ENCODE measurements at places on chromosomes 7 and 10.

- no peak for DNase-seq
These were observed 96.8 kb upstream of the DGKB start for GRCh38 chr7:14999331-14999730.

DNA sequence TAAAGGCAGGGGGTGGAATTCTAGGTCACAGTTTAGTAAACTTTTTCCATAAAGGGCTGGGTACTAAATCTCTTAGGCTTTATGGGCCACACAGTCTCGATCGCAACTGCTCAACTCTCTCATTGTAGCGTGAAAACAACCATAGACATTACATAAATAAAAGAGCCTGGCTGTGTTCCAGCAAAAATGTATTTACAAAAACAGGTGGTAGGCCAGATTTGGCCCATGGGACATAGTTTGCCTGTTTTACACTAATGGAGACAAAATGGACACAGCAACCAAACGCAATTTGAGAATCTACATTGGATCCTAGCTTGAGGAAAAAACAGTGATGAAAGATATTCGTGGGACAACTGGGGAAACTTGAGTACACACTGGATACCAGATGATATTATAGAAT, 23.2 kb upstream of the MALSU1 start:
- no peak for DNase-seq

DNA sequence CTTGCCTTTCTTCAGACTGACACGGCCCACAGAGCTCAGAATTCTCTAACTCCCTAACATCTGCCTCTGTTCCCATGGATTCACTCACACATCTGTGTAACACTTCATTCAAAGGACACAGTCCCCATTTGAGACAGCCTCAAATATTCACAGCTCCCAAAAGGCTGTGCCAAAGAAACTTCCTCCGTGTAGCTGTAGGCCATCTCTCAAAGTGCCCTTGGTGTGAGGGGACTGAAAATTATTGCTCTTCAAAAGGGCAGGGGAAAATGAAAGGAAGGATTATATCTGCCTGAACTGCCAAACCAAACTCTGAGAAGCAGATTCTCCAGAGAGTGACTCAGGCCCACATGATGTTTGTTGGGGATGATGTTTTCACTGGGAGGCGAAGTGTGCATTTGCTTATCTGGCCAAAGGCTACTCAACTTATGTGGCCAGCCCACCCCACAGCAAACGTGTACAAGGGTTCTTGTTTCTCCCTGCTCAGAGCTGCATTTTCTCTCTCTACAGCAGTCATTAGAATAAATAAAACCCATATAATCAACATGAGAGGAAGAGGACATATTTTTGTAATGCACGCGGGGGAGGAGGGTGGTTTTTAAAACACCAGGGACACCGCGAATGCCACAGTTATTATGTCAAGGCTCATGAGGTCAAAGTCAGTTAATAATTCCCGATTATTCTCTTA, 302.4 kb upstream of the NFE2L3 start:
- no peak for DNase-seq

DNA sequence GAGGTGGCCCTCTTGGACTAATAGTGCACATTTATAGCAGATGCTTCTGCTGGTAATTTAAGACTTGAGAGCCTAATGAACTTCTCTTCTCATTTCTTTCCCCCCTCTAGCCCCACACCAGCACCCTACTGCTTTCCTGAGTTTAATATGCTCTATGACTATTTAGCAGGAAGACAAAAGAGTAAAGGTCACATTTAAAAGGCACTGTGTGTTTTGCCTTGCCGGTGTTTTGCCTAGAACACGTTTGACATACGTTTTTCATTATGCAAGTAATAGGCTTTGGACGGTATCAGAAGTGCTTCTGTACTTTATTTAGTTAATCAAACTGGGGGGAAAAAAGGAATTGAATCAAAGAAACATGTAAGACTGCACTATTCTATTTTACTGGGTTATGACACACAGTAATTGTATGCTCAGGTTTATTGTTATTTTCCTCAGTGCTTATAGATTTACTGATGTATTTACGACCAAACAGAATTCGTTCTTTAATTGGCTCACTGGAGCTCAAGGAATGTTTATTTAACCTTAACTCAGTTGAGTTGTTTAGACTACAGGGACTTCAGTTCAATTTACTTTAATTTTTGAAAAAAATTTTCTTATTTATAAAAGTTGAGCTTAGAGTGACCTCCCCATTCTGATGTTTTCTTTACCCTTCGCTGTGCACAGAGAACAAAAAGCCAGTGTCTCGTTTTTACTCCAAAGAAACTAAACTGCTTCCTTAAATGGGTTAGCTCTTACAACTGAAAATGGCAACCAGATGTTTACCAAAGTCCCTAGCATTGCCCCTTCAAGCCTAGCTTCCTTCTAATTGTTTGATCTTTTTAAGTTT, 35.4 kb downstream of the CPED1 start:
- no peak for DNase-seq

GRCh38 chr10:79056736-79057391, 11.9 kb upstream of the ZMIZ1 start:
- no peak for DNase-seq

GRCh38 chr10:118537623-118538022, 57.8 kb downstream of the PRLHR start:
- DNase-seq: no peak

GRCh38 chr7:113013761-113014449, 72.7 kb downstream of the GPR85 start:
- DNase-seq: no peak

GRCh38 chr7:139523968-139524815, 707 bp downstream of the CLEC2L start:
- no peak for DNase-seq
